ENCODE measurements at places on chromosomes 7 and 10.

DNA sequence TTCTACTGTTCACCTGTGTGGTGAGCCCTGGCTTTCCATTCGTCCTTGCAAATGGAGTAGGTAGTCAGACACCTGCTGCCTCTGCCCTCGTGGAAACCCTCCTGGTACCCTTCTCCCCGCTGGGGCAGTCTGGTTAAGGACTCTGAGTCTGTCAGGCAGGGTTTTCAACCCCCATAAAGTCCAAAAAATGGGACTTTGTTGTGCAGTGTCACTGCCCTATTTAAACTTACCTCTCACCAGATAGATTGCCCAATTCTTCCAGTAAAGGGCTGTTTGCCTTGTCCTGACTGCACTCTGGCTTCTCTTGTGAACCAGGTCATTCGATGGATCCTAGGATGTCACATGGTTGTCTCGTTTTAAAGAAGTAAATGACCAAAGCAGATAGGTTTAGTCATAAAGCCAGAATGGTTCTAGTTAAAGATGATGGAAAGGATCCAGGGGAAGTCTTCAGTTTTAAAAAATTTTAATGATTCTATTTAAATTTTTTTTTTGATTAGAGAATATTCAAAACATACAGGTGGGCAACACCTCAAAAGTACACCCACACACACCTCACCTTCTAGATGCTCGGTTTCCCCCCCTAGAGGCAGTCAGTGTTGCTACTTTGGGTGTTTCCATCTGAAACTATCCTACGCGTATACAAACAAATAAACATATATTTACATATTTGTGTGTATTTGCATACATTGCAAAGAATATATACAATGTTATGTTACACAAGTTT is 22.0 kb downstream of the TMEM176B start:
- no peak for DNase-seq

- no peak for DNase-seq
Measured at GRCh38 chr10:111491154-111491553, 414.3 kb downstream of the ADRA2A start.

DNA sequence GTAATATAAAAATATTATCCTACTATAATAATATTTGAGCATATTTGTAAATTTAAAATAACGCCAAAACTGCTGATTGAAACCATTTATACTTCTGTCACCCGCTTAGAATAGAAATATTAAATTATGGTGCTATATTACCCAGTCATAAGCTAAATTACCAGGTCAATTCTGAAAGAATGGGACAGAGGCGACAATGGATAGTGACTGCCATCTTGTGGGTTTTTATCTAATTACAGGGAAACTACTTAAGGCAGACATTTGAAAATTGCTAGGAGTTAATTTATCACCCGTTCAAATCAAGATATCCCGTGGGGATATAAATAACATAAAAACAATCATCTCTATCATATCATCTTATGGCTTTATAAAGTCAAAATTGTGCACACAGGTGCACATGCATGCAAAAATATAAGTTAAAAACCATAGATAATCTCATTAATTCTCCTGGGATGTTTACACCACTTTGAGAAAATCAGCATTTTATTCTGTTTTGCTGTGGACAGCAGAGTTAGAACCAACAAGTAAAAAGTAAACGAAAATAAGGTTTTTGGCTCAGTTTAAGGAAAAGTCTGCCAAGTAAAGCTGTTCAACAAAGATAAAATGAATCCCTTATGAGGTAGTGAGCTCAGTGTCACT is 41.3 kb upstream of the HPSE2 start:
- DNase-seq: no peak

DNA sequence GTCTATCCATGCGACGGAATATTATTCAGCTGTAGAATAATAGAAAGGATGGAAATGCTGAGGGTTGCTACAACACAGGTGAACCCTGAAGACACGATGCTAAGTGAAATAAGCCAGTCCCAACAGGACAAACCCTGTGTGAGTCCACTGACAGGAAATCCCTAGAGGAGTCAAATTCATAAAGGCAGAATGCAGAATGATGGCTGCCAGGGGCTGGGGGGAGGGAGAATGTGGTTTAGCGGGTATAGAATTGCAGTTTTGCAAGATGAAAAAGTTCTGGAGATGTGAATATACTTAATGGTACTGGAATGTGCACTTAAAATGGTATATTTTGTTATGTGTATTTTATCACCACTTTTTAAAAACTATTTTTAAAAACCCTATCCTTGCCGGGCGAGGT is 36.9 kb upstream of the DOCK1 start:
- DNase-seq: no peak

DNA sequence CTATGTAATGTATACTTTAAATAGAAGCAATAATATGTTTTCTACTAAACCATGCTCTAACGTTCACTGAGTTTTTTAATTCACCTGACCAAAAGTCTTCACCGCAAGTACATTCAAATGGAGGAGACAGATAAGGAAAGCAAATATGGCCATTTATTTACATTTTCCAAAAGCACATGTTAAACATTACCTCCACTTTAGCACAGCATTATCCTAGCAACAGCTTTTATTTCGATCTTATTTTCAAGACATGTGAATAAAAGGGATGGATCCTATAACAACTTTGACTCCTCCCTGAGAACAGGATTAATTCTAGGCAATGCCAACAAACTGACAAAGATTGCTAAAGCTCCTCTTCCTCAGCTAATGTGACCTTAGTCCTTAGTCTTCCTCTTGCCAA is 11.5 kb upstream of the GRM8 start:
- no peak for DNase-seq

GRCh38 chr10:24963521-24964041 is 11.2 kb upstream of the PRTFDC1 start:
- DNase-seq: no peak

DNA sequence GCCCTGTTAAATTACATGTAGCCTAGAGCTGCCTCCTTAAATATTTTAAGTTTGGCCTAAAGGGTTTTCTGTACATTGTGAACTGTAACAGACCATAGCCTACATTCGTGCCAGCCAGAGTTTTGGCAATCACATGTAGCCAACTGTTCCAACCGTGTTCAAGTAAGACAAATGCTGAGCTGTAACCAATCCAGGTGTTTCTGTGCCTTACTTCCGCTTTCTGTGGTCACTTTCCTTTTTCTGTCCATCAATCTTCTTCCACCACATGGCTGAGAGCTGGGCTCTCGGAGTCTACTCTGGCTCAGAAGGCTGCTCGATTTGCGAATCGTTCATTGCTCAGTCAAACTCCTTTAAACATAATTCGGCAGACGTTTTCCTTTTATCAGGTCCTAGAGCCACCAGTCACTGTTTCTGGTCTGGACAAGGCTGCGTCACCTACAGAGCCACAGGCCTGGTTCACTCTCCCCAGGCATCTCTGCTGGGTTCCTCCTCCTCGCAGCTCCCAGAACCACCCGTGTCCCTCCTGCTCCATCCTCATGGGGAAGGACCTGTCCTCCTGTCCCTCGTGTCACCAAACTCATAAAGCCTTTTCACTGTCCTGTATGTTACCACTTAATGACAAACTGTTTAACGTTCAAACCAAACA is 158.0 kb upstream of the RHEB start:
- no peak for DNase-seq

- no peak for DNase-seq
Measured at GRCh38 chr10:13594641-13595040, 7.9 kb downstream of the PRPF18 start.

- DNase-seq: no peak
Measured at GRCh38 chr10:62738916-62739315, 65.6 kb upstream of the ADO start.

DNA sequence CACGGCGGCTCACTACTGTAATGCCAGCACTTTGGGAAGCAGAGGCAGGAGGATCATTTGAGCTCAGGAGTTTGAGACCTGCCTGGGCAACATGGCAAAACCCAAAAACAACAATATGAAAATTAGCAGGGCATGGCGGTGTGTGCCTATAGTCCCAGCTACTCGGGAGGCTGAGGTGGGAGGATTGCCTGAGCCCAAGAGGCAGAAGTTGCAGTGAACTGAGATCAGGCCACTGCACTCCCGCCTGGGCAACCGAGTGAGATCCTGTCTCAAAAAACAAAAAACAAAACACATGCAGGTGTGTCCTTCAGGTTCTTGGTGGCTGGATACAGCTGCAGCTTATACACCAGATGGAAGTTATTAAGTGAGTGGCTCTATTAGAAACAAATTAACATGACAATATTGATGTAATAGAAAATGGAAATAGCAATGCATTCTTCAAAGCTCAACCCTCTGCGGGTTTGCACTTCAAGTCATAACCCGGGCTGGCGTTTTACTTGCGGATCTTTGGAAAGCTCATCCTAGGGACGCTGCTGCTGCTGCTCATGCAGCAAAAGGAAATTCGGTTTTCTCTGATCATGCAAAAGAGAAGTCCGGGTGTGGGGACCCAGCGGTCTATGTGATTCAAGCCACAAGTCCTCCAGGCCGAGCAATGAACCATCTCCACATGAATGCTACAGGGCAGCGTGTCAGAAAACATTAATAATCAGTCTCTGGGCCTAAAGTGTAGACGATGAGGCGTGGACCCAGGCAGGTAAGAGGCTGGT is 281.9 kb downstream of the PRPF18 start:
- DNase-seq: no peak
